ENCODE measurements at places on chromosomes 2 and 18. TPM values are rescaled to one million over a fixed set of nuclear protein-coding genes. Genes with fewer than 3 reads are reported as not detected.

C2orf78 gene
- total RNA-seq = not detected

TSHZ1 gene
- 13.5 TPM for total RNA-seq

NETO1 gene
- not detected for total RNA-seq

GULP1 gene
- total RNA-seq = not detected

COL4A3 gene
- not detected for total RNA-seq

DNA sequence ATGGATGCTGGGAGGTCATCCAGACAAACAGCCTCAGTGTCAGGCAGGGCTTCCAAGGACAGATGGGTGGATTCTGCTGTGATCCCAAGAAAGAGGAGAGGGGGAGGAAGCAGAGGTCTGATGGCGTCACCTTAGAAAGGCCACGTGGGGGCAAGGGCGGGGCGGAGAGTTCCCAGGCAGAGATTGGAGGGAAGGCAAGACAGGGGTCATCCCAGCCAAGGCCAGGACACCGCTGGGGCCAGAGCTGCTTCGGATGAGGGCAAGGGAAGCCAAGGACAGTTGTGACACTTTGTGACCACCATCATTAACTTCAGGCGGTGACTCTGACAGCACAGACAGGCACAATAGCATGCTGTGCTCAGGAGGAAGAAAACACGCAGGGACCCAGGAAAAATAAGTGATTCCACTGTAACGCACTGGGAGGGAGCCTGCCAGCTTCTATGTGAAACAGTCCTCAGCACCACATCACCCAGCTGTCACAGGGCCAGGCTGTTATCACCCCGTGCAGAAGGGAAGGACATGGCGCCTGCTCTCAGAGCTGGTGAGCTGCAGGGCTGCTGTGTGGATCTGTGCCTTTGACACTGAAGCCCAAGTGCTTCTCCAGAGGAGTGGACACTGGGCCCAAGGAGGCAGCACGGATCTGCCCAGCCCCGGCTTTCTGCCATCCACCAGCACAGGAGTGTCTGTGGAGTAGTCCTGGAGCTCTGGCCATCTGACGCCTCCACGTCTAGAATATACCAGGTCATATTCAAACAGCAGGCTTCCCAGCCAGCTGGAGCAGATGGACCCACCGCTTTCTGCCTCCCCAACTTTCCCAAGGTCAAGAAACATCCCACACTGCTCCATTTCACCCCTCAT lies 204.1 kb downstream of the NDUFA10 start:
- no peaks in the 10 kb centered on the region for H3K36me3 ChIP-seq
- H3K27ac ChIP-seq = no peak overlapping the region
- no peak overlapping the region for H3K4me3 ChIP-seq
- DNase-seq = no peak
- H3K27me3 ChIP-seq = peaks cover 9% of the 10 kb centered on the region

GRCh38 chr18:75307530-75307929 lies 96.9 kb downstream of the TSHZ1 start:
- H3K36me3 ChIP-seq = no peaks in the 10 kb centered on the region
- H3K27ac ChIP-seq = no peak overlapping the region
- H3K4me3 ChIP-seq = no peak overlapping the region
- no peak for DNase-seq

DNA sequence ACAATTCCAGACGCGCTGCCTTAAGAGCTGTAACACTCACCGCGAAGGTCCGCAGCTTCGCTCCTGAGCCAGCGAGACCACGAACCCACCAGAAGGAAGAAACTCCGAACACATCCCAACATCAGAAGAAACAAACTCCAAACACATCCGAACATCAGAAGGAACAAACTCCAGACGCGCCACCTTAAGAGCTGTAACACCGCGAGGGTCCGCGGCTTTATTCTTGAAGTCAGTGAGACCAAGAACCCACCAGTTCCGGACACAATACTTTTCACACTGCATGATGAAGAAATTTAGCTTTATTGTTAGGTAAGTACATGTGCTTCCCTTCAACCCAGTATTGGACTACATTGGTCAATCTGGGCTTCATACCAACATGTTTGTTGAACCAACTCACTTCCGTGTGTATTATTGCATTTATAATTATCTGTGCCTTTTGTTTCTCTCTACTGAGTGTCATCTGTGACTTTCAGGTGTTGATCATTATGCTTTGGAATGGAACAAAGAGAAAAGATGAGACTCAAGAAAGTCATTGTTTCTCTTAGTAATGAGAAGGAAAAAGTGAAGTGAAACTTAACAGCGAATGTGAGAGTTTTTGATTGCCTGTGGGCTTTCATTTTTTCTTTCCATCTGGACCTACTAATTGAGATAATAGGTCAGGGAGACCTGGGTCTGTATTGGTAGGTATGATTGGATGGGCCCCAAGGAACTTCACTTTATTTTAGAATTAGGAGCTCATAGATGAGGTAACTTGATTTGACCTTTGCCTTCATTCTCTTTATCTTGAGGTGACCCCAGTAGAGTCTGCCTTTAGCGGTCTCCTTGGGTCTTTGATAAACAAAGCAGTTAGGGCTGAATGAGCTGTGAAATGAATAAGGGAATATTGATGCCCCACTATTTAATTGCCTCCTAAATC lies 76.1 kb upstream of the CAVIN2 start:
- DNase-seq = no peak
- no peaks in the 10 kb centered on the region for H3K27me3 ChIP-seq
- H3K36me3 ChIP-seq = no peaks in the 10 kb centered on the region
- H3K27ac ChIP-seq = no peak overlapping the region
- no peaks in the 10 kb centered on the region for H3K4me1 ChIP-seq

DNA sequence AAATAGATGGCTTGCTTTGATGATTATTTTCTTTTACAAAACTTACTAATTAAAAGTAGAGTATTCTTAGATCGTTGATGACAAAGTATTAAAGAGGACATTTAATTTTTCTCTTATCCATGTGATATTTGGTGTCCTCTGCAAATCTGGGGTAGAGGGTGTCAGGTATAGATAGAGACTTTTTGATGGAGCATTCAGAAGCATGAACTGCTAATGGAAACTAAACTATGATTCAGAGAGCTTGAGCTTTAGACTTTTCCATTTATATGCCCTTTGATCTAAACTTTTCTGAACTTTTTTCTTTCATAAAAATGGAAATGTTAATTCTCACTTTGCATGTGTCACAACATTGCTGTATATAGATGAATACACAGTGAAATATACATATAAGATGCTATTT lies 619.7 kb downstream of the PLCL1 start:
- no peaks in the 10 kb centered on the region for H3K27me3 ChIP-seq
- H3K4me1 ChIP-seq = no peaks in the 10 kb centered on the region
- no peaks in the 10 kb centered on the region for H3K36me3 ChIP-seq

- DNase-seq = no peak
- no peaks in the 10 kb centered on the region for H3K36me3 ChIP-seq
- H3K4me3 ChIP-seq = no peak overlapping the region
- H3K4me1 ChIP-seq = no peaks in the 10 kb centered on the region
- H3K27ac ChIP-seq = no peak overlapping the region
- no peaks in the 10 kb centered on the region for H3K27me3 ChIP-seq
Observed at GRCh38 chr18:40355726-40356125, 1599.3 kb upstream of the PIK3C3 start.

DNA sequence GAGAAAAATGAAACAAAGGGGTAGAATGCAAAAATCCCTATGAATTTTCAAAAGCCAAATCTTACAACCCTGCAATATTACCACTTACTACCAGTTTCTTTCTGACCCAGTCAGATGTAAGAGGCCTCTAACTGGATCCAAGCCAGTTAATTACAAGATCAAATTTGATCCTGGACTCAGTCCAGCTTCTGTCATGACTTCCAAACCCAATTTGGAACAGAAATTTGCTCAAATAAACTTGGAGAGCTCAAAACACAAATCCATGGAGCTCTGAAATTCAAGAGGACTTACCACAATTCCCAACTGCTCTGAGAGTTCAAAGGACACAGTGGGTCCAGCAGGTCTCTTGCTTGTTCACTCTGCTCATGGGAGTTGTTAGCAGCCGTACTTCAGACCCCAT lies 1271.7 kb upstream of the SLC39A10 start:
- H3K4me1 ChIP-seq = no peaks in the 10 kb centered on the region
- H3K27ac ChIP-seq = no peak overlapping the region

DNA sequence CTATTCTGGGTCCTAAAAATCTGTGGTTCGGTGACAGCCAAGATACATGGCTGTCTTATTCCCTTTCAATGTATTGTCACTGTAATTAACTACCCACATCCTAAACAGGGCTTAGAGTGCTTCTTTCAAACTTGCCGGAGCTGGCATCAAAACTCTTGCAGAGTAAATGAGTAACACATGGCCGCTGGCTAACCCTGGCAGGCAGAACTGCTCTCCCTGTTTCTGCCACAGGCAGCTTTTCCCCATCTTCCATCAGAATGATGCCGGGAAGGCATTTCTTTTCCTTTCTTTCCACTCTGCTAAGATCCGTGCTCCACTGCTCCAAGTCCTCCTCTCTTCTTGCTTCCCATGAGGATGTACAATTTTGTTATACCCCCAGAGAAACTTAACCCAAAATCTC lies 54.8 kb upstream of the PTPRM start:
- no peak overlapping the region for H3K4me3 ChIP-seq
- H3K27ac ChIP-seq = no peak overlapping the region
- no peaks in the 10 kb centered on the region for H3K36me3 ChIP-seq
- no peaks in the 10 kb centered on the region for H3K27me3 ChIP-seq

DNA sequence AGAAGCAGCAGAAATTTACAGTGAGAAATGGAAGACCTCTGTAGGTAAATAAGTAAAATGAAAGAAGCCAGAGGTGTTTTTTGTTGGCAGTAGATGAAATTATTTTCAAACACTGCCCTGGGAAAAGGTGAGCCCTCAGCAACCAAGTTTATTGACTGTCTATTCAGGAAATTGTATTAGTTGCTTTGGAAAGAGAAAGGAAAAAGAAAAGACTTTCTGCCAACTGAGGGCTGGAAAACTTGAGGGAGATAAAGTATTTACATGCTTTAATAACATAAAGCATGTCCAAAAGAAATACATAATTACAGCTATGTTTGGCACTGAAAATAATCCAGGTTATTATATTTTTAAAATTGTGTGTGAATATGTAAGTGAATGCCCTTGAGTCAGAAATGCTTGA lies 14.7 kb downstream of the CRIM1 start:
- H3K36me3 ChIP-seq = peaks cover 5% of the 10 kb centered on the region
- peaks cover 10% of the 10 kb centered on the region for H3K27me3 ChIP-seq
- H3K27ac ChIP-seq = no peak overlapping the region
- no peak for DNase-seq
- no peak overlapping the region for H3K4me3 ChIP-seq

DNA sequence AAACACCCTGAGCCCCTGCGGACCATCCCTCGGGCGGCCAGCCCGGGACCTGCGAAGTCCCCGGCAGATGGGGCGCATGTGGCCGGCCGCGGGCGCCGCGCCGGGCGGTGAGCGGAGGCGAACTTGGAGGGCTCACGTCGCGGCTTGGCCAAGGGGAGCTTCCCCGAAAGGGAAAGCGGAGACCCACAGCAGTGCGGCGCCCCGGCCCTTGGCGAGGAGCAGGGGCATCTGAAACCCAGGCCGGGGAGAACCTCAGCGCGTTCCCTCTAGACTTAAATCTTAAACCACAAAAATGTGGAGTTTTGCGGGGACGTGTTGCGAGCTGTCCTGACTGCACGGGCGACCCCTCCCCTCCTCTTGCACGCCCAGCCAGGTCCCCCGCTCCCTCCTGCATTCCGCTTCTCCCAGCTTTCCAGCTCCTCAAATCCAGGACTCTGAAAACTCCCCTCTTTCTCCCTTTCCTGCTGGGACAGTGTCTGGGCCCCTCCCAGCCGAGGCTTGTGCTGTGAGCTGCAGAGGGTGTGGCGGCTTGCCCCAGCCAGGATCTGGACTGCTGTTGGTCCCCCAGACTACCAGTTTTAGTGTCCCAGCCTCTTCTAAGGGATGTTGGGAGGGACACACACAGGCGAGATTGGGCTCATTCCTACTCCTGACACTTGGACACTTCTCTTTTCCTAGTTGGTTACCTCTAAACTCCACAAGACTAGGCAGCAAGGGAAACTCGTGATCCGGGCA lies 1.3 kb downstream of the FMNL2 start:
- DNase-seq = no peak
- H3K36me3 ChIP-seq = no peaks in the 10 kb centered on the region
- peak overlapping the region; percentile 85 for H3K4me3 ChIP-seq
- peaks cover 48% of the 10 kb centered on the region for H3K27me3 ChIP-seq
- H3K27ac ChIP-seq = peak overlapping the region; percentile 69

DNA sequence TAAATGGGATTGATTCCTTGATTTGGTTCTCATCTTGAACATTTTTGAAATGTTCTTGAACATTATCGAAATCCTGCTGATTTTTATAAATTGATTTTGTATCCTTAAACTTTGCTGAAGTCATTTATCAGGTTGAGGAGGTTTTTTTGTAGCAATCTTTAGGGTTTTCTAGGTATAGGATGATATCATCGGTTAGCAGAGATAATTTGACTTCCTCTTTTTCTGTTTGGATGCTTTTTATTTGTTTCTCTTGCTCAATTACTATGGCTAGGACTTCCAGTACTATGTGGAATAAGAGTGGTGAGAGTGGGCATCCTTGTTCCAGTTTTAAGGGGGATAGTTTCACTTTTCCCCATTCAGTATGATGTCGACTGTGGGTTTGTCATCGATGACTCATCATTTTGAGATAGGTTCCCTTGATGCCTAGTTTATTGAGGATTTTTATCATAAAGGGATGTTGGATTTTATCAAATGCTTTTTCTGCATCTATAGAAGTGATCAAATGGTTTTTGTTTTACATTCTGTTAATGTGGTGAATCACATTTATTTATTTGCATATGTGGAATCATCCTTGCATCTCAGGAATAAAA lies 201.5 kb upstream of the ZSWIM2 start:
- H3K4me3 ChIP-seq = no peak overlapping the region
- DNase-seq = no peak
- H3K36me3 ChIP-seq = no peaks in the 10 kb centered on the region
- no peak overlapping the region for H3K27ac ChIP-seq

- no peak overlapping the region for H3K4me3 ChIP-seq
- no peak overlapping the region for H3K27ac ChIP-seq
- H3K27me3 ChIP-seq = no peaks in the 10 kb centered on the region
- H3K36me3 ChIP-seq = no peaks in the 10 kb centered on the region
- H3K4me1 ChIP-seq = no peaks in the 10 kb centered on the region
Observed at GRCh38 chr2:180291552-180292421, 284.7 kb upstream of the CWC22 start.

- no peak overlapping the region for H3K4me3 ChIP-seq
- no peak overlapping the region for H3K27ac ChIP-seq
- no peaks in the 10 kb centered on the region for H3K27me3 ChIP-seq
Observed at GRCh38 chr2:133434959-133435668, 133.1 kb downstream of the NCKAP5 start.

DNA sequence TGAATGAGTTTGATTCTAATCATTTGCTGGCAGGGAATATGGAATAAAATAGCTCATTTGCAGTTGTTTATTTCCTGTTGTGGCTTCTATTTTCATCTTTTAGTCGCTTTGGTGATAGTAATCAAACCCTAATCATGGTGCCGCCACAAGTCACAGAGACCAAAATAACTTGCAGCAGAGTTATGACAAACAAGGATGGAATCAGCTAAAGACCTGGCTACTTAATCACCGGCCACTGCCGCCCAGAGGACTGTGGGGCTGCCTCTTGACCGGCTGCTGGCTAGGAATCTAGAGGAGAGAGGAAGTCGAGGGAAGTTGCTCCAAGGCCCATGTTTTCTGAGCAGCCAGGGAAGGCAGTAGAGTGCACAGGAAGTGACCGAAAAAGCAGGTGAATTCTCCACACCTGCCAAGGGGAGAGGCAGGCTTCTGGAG lies 5.1 kb upstream of the SMAD7 start:
- H3K27ac ChIP-seq = peak overlapping the region; percentile 40
- H3K4me3 ChIP-seq = no peak overlapping the region
- peaks cover 2% of the 10 kb centered on the region for H3K36me3 ChIP-seq
- DNase-seq = no peak
